Activated naive CD4-positive, alpha-beta T cell treated with anti-CD3 and anti-CD28 coated beads for 36 hours (primary cell): ENCODE measurements at places on chromosomes 1 and 21.

GRCh38 chr1:221891708-221892107 lies 149.8 kb upstream of the DUSP10 start:
- no peak for DNase-seq

DNA sequence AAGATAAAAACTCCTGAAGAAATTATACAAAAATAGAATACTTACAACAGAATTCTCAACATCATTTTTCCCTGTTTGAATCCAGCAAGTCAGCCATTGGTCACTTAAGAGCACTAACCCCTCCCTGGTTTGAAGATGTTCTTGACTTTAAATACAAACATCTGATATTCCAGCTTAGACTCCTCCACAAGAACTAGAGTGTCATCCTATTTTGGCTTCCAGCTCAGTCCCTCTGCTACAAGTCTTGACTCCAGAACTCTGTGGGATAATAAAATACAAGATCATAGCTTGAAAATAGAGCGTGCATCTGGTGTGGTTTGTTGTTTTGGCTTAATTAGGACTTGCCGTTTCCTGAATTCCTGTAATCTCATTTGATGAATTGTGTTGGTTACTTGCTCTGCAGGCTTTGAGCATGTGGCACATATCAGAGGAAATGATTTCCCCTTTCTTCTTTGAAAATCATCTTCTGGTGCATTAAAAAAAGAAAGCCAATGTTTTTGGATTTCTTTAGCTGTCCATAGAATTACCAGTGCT lies 63.7 kb upstream of the DPT start:
- DNase-seq: no peak

DNA sequence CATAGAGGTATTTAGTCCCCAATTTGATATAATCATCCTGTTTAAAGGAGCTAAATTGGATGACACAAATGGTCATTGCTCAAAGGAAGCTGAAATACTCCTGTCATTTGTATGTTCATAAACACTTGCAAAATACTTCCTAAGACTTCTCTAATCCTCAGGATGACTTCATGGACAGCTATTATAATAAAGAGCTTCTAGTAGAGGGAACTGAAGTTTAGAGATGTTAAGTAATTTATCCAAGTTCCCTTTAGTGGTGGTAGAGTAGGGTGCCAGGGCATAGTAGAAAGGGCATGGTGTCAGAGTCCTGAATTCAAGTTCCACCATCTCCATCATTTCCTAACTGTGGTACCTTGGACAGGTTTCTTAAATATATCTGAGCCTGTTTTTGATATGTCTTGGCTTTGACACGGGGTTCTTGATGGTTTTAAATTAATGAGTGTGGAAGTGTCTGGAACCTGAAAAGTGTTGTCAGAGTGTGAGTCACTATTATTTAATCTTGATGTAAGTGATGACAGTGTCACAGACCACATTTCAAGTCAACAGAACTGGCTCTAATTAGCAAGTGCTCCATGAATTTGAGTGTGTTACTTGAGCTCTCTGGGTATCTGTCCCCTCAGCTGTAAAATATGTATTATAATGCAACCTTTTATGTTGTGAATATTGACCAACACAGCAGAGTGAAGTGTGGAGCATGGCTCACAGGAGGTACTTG lies 12.1 kb upstream of the GBP6 start:
- no peak for DNase-seq

DNA sequence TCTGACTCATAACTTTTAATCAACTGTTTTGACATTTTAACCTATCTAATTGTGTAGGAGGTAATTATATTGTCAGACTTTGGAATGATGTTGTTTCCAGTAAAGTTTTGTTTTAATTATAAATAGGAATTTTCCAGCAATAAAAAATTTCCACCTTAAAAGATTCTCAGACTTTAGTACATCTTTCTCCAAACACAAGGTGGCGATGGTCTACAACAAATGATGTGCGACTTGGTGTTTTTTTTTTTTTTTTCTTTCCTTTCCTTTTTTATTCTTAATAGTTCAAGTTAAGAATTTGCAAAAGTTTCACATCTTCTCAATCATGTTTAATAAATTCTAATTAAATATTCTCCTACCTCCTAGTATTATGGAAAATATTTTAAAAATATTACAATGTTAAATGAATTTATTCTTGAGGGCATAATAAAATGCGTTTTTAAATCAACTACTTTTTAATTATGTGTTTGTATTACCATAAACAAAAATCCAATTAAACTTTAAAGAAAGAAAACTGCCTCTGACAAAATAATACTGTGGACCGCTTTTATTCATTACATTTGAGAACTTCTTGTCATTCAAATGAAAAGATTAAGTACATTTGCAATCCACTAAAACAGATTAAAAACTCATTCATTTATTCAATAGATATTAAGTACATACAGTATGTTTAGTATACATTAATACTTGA lies 4.4 kb upstream of the ADAMTS1 start:
- DNase-seq: peak; percentile 21

- DNase-seq: no peak
Observed at GRCh38 chr1:64878931-64879611, 87.3 kb downstream of the JAK1 start.

DNA sequence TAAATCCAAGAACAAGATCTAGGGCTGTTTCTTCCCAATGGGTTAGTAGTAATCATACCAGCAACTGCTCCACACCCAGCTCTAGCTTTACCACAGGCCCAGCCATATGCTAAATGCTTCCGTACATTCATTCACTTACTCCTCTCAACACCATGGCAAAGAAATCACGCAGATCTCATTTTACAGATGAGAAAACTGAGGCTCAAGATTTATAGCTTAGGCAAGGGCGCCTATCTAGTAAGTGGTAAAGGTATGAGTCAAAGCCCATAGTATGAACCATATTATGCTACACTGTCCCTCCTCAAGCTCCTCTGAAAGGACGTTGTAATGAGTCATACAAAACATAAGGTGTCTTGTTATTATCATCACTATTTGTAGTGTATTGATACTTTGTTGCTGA lies 82.2 kb downstream of the NIBAN1 start:
- no peak for DNase-seq

- no peak for DNase-seq
Observed at GRCh38 chr1:222792744-222793143, 22.1 kb upstream of the DISP1 start.

DNA sequence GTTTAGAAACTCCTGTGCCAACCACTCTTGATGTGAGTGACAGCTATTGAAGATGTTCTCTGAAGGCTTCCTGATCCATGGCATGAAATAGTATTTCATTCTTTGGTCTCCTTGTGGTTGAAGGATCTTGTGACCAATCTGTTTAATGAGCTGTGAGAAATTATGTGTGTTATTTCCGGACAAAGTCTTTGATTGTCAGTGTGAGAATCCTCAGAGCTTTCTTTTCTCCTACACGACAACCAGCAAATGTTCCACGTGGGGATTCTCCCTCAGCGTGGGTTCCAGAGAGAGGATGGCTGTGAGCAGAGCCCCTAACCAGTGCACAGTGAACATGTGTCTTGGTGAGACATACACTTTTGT lies 45.0 kb upstream of the HOOK1 start:
- DNase-seq: no peak

- DNase-seq: no peak
Observed at GRCh38 chr1:52140633-52141512, 1.0 kb upstream of the ZFYVE9 start.

DNA sequence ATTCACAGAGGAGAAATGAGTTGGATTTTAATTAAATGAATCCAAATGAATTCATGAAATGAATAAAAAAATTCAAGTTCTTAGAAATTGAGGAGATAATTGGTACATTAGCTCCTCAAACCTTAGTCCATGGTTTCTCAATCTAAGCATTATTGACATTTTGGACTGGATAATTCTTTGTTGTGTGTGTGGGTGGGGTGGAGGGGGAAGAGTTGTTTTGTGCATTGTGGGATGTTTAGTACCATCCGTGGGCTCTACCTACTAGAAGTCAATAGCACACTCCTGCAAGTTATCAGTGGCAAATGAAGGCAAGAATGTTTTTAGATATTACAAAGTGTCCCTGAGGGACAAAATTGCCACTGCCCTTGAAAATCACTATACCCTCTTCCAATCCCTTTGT lies 431.9 kb downstream of the PLPP3 start:
- no peak for DNase-seq

DNA sequence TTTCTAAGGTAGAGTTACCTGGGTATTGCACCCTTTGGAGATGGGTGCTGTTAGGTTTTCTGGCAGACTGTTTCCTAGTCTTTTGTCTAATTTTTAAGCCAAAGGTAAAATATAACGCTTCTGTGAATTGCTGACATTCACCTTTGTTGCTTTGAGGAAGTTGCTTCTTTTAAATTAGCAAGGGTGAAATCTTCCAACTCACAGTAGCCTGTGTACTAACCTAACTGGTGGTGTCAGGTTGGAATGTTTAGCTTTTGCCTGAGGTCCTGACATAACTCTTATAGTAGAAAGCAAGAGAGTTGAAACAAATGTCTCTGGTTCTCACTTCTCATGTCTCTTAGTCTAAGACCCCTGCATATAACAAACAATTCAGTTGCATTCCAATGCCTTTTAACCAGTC lies 61.1 kb upstream of the LPGAT1 start:
- DNase-seq: no peak

GRCh38 chr1:221709854-221710253 lies 32.0 kb downstream of the DUSP10 start:
- DNase-seq: no peak

GRCh38 chr1:3680488-3681230 lies 28.3 kb downstream of the TP73 start:
- no peak for DNase-seq

DNA sequence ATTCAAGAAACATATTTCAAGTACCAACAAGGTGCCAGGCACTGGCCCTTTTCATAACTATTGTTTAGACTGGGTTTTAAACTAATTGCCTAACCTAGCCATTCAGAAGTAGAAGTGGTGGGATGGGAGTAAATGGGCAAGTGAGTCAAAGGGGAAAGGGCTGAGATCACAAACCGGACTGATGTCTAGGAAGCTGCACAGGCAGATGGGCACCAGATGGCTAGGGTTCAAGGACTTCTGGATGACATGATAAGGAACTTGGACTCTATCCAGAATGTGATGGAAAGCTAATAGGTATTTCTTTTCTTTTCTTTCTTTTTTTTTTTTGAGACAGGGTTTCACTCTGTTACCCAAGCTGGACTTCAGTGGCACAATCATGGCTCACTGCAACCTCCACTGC lies 46.6 kb downstream of the LYST start:
- DNase-seq: no peak

DNA sequence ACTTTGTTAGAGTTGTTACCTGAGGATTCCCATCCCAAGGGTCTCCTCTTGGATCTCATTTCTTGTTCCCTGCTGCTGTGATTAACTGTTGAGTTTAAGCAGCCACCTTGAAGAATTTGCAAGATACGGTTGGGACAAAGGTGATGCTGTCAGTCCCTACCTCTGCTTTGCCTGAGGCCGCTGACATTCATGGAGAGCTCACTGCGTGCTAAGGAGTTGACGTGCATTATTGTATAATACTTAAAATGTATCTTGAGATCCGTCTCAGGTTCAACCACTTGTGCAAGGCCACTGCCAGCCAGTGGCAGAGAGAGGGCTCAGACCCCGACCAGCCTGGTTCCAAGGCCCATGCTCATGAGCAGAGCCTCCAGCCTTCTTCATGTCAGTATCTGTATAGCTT lies 14.2 kb downstream of the DOP1B start:
- DNase-seq: no peak

DNA sequence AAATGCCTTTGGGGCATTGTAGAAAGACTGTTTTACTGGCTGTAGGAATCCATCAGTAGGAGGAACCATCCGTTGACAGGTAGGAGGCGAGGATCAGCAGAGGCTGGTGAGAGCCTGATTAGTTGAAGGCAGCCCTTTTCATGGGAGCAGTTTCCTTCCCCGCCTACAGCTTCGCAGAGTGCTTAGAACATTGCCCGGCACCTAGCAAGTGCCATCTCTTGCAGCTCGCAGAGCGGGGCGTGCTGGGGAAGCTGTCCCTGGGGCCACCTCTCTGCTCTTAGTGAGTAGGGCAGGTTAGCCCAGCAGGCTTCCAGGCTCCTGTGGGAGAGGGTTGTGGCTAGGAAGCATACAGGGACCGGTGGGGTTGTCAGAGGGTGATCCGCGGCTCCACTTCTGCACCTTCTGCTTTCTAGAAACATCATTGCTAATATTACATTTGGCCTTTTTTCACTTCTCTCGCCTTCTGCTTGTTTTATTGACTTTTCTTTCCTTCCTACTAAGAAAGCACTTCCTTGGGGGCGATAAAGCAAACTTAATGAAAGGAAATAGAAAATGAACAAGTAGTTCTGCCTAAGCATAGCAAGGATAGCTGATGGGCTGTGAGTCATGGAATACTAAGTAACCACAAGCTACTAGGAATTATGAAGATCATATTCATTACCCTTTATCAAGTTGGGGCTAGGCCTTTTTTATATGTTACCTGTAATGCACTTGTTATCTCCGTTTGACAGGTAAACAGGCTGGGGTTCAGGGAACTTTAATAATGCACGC lies 176.7 kb downstream of the GALNT2 start:
- DNase-seq: no peak

DNA sequence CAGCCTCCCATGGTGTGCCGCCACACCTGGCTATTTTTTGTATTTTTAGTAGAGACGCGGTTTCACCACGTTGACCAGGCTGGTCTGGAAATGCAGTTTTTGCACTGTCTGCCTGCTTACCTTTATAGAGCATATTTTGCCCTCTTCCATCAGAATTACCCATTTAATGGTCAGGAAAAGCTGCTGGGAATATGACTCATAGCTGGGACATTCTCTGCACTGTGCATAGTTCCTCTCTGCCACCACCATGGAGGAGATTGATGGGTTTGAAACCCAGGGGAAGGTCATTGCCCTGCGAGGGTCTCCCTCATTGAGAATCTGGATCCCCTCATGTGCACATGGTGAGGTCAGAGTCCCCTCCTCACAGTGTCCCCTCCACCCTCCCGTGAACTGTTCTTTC lies 32.1 kb downstream of the MX1 start:
- no peak for DNase-seq

- peak; percentile 76 for DNase-seq
Observed at GRCh38 chr1:86833461-86834215, 80.3 kb downstream of the SELENOF start.

GRCh38 chr21:36260030-36260787 lies 59.8 kb upstream of the MORC3 start:
- DNase-seq: peak; percentile 47

GRCh38 chr1:182764029-182764727 lies 25.4 kb upstream of the NPL start:
- DNase-seq: no peak

- no peak for DNase-seq
Observed at GRCh38 chr1:193533853-193534252, 347.4 kb upstream of the B3GALT2 start.

GRCh38 chr1:16078925-16079656 lies 5.6 kb upstream of the FAM131C start:
- peak; percentile 85 for DNase-seq
